Activated CD4-positive, CD25-positive, alpha-beta regulatory T cell treated with anti-CD3 and anti-CD28 coated beads, Interleukin-2, amount 50 U/mL, for 24 hours (primary cell): ENCODE measurements at places on chromosomes 1 and 21.

GRCh38 chr1:181789395-181789794 is 272.1 kb downstream of the ZNF648 start:
- ATAC-seq, result no peak

DNA sequence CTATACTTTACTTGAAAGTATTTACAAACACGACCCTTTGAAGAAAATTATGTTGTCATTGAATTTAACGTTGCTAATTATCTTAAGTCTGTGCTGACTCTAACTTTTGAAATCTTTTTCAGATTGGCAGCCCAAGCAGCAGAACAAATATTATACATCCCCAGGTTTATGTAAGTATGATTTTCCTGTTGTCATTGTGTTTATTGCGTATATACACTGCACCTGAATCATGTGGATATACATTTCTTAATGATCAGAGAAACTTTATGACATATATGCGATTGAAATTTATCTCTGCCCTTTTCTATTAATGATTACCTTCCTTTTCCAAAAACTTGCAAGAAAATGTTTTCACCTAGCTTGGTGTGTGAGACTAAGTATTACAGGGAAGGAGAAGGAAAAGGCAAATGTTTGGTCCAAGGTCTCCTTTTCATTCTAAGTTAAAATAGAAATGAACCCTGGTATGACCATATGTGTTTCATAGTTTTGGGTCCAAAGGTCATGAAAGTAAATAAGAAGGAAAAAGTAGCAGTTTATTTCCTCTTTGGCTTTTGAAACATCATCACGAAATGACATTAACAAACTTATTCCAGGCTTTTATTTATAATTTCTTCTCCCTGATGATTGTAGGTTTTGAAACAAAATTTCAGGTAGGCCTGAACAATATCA is 116.8 kb downstream of the VPS13D start:
- no peak for ATAC-seq

DNA sequence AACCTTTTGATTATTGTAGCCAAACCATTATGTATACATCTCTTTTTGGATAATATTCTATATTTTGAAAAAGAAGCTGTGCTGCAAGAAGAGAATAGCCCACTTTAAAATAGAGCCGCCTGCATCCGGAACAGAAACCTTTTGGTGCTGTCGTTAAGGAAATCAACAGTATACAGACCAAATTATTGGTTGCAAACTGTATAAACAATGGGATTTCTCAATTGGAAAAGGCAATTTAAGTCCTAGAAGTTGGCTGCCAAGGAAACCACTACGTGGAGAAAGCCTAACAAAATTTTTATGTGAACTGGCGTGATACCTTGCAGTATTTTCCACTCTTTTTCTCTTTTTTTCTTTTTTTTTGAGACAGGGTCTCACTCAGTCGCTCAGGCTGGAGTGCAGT is 25.8 kb downstream of the DESI2 start:
- no peak for ATAC-seq

GRCh38 chr1:39177706-39178105 is 26.8 kb upstream of the MACF1 start:
- ATAC-seq, result no peak

GRCh38 chr1:235098991-235099390 is 29.6 kb downstream of the TOMM20 start:
- no peak for ATAC-seq

DNA sequence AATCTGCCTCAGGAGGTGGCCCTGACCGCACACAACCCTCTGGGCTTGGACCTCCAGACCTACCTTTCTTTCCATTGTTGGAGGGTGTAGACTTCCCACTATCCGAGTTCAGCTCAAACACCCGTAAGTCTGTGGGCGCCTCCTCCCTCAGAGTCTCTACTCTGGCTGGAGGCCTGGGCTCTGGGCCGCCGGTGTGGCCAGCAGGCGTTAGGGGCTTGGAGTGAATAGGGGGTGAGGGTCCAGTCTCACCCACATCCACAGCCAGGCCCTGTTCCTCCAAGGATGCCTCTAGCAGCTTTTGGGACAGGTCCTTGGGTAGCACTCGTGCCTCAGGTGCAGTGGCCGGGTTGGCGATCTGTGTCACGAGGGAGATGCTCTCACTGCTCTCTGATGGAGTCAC is 13.9 kb downstream of the TSSK3 start:
- ATAC-seq, result no peak

GRCh38 chr1:11858968-11859871 is 475 bp upstream of the NPPB start:
- peak; percentile 57 for ATAC-seq

DNA sequence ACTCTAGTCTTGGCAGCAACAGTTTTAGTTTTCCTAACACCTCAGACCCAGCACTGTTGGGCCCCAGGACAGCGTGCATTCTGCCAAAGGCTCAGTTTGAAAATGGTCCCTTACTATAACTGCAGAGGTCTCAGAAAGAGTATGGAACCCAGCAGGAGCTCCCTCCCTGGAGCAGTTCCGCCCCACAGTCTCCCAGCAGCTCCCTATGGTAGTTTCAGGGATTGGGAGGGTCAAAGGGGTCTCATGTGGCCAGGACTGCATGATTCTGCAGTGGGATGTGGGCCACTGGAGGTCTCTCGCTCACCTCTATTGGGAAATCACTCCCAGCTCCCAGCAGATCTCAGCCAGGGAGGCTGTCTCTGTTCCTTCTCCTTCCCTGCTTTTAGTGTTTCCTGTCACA is 12.3 kb downstream of the LY9 start:
- no peak for ATAC-seq

DNA sequence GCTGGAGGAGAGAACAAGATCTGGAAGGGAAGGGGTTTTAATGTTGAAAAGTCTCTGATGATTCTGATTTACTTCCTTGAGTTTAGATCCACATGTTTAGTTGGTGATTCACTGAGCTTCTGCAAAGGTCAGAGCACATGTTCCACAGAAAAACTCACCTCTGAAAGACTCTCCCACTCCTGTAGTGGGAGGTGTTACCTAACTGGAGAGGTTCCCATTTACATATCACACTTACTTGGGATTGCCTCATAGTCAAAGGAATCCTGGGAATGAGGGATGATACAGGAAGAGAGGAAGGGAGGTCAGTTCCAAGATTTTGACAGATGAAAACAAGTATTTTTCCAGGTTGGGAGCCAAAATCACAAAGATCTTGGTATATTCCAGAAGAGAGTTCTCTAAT is 2.7 kb upstream of the NTNG1 start:
- no peak for ATAC-seq

DNA sequence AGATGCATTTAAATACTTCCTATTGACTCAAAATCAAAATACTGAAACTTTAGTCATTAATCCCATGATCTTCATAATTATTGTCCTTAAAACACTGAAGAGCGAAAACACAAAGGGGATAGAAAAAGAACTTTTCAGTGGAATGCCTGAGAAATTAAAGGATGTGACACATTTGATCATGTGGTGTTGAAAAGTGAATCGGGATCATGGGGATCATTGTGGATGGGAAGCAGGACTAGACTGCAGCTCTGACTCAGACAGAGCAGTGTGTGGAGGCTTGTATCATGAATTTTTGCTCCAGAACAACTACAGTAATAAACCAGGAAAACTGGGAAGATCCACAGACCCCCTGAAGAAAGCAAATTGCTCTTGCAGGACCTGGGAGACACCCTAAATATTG is 161.1 kb upstream of the CXADR start:
- no peak for ATAC-seq

DNA sequence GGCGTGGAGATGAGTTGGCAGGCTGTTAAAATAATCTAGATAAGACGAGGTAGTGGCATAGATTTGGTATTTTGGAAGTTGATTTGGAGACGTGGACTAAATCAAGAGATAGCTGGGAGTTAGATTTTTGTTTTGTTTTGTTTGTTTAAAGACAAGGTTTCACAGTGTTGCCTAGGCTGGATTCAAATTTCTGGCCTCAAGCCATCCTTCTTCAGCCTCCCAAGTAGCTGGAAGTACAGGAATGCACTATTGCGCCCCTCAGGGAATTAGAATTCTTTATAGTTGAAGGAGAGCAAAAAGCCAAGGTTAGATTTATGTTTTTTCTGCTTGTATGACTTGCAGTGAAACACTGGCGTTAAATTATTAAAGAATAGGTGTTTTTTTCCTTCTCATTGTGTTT is 22.3 kb upstream of the SNRPE start:
- no peak for ATAC-seq

DNA sequence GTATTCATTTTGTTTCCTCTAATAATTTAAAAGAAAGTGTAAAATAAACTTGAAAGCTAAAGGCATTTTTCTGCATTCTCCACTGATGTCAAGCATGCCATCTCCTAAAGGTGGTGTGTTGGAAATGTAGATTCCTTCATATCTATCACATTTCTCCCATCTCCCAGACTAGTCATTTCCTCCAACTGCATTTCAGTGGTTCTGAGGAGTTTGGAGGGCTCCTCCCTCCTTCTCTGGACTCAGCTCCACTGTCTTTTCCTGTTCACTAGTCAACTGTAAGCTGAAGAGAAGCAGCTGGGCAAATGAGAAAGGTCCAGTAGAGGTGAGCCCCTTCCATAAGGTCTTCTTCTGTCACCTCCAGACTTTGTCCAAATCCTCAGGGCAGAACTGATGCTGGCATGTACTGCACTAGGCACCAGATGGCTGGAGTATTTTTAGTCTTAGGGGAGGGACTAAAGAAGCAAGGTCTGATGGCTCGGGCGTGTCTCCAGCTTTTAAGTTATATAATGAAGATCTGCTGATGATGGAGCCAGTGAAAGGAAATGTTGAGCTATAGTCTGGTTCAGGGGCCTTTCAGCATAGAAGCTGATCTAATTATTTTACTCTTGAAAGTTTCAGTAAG is 186.1 kb downstream of the NTNG1 start:
- ATAC-seq, result no peak

DNA sequence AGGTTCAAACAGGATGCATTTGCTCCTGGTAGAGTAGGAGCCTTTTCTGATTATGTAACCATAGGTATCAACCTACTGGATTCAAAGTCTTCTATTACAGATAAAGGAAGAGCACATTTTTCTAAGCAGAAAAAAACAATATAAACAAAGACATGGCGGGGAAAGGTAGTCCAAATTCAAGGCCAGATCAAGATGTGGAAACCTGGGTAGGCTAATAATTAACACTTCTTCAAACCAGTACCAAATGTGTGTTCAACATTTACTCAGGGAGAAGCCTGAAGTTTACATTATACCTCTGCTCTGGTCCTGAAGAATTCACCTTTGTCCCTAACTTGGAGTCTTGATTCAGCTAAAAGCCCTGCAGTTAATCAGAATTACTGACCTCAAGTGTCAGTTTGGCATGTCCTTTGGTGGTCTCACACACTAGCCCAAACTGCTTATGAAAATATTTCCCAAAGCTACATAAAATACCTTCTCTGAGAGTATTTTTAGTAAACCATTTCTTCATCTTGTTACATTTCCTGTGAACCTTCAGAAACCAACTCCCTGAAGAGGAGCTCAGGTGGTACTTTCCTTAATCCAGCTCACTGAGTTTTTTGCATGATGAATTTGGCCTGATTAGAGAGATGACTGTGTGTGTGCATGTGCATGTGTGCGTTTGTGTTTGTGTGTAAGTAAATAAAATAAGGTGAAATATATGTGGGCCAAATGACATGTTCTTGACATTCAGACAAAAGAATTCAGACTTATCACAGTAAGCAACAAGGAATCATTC is 70.2 kb downstream of the TOR3A start:
- no peak for ATAC-seq

GRCh38 chr1:47351305-47351704 is 17.7 kb downstream of the CMPK1 start:
- peak; percentile 100 for ATAC-seq
